ENCODE measurements at places on chromosomes 6 and 20. TPM values are rescaled to one million over a fixed set of nuclear protein-coding genes. Genes with fewer than 3 reads are reported as not detected.

INSM1 gene
- not detected for total RNA-seq

OR12D2 gene
- not detected for total RNA-seq

KIF6 gene
- 0.17 TPM for total RNA-seq

MYB gene
- total RNA-seq: 0.83 TPM

Measured in A549 treated with Hydrocortisone at 1 μM for 4 hours (cell line).